ENCODE measurements at places on chromosomes 1 and 21.

DNA sequence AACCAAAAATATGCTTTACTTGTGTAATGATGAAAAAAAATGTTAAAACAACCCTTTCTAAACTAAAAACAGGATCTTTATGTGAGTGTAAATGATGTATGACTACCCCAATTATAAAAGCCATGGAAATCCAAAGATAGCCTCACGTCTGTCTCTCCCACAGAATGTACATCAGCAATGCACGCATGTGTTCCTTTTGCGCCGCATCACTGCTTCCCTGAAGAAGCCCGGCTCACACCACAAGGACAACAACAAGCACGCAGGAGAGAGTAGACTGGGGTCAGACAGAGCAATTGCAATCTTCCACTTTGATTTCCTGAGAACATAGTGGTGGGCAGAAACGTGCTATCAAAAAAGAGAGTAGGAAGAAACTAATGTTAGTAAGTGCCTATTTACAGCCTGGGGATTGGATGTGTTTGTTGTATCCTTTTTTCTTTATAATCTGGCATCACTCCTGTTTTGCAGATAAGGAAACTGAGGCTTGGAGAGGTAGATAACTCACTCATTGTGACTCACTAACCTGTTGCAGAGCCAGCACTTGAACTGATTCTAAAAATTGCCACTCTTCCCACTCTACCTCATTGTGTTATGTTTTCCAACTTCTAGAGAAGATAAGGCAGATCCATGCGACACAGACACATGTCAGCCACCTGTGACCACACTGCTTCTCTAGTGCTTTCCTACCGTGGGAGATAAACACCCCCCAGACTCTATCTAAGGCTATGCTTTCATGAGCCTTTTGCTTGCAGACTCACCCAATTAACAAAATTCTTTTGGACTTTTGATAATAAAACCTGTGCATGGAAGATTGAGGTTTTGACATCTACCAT is 60.1 kb downstream of the MAP10 start:
- DNase-seq, result no peak

DNA sequence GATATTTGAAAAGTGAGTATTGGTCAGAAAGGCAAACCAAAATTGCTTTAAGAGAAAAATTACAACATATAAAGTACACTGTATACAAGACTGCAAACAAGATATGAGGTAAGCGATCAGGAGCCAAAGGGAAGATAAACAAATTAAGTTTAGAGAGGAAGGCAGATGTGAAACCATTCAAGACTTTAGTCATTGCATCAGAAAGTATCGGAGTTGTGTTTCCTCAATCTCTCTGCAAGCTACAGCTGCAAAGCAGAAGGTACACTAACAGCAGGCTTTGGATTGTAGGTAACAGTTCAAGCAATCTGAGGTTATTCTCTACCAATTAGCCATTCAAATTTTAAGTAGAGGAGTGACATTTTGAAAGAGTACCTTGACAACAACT is 21.3 kb upstream of the TLCD4 start:
- DNase-seq, result no peak

GRCh38 chr1:159851407-159851806 is 11.1 kb downstream of the VSIG8 start:
- DNase-seq, result no peak

DNA sequence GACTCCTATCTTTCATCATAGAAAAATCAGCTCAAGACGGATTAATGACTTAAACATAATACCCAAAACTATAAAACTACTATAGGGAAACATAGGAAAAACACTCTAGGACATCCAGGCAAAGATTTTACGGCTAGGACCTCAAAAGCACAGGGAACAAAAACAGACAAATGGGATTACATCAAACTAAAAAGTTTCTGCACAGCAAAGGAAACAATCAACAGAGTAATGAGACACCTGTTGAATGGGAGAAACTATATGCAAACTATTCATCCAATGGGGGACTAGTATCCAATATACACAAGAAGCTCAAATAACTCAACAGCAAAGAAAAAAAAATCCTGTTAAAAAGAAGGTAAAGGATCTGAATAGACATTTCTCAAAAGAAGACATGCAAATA is 18.6 kb downstream of the NSL1 start:
- no peak for DNase-seq

- no peak for DNase-seq
Measured at GRCh38 chr1:46452931-46453325, 36.7 kb upstream of the DMBX1 start.

DNA sequence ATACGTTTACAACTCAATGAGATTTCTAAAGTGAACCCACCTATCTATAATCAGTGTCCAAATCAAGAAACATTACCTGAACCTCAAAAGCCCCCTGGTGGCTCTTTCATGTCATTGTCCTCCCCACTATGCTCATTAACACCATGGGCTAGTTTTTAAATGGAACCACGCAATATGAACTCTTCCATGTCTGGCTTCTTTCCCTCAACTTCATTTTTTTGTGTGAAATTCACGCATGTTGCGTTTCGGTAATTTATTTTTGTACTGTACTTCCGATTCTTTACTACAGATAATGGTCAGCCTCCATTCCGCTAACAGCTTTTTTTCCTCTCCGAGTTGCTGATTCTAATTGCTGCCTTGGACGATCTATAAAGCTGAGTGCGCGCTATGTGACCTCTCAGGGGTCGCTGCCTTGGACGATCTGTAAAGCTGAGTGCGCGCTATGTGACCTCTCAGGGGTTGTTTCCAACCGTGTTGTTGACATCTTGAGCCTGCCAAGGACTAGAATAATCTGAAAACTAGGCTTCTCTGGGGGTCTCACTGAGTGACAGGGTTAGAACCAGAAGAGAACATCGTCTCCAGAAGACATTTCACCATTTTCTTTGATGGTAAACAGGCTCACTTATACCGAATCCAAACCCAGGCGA is 1.1 kb upstream of the CACYBP start:
- DNase-seq, result peak; percentile 85

DNA sequence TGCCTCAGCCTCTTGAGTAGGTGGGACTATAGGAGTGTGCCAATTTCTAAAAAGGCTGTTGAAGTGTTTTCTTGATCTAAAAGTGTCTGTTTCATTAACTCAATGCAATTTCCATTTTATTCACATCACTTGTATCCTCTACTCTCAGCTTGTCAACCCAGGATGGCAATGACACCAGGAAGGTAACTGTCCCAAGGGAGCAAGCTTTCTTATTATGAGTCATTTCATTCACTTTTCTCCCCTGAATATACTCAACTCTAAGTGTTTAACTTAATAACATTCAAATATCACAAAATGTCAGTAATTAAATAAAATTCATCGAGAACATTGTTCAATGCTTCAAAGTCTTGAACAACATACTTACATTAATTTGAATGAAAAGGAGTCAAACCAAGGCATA is 22.9 kb upstream of the GFI1 start:
- no peak for DNase-seq

- DNase-seq, result no peak
Measured at GRCh38 chr1:48936436-48936835, 159.7 kb upstream of the BEND5 start.

- DNase-seq, result no peak
Measured at GRCh38 chr1:220235462-220235861, 36.8 kb downstream of the RAB3GAP2 start.

- DNase-seq, result no peak
Measured at GRCh38 chr1:94871031-94871430, 50.9 kb downstream of the SLC44A3 start.

GRCh38 chr1:201319631-201320030 is 36.3 kb downstream of the PKP1 start:
- no peak for DNase-seq

GRCh38 chr21:27813750-27814149 is 846.9 kb upstream of the ADAMTS5 start:
- DNase-seq, result no peak

GRCh38 chr1:18178111-18178510 is 70.5 kb downstream of the IGSF21 start:
- no peak for DNase-seq

DNA sequence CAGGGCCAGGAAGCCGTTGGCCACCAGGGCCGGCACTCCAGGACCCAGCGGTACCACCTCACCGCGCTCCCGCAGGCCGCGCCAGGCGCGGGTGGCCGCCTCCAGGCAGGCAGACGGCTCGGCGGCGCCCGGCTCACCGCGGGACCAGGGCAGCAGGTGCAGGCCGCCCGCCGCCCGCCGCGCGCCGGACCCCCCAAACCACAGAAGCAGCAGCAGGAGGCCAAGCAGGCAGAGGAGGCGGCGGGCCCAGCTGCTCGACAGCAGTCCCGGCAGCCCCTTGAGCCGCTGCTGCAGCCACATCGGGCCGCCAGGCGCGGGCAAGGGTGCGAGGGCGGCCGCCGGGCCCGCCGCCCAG is 312 bp downstream of the KIAA2013 start:
- no peak for DNase-seq

GRCh38 chr21:44681861-44682579 is at the start of gene KRTAP12-1:
KRTAP12-1 (minus strand) TSS chr21:44682163; CDS start chr21:44682123, 40 bp downstream.
- DNase-seq, result no peak

- no peak for DNase-seq
Measured at GRCh38 chr1:203163891-203164635, 11.6 kb downstream of the MYBPH start.

- DNase-seq, result no peak
Measured at GRCh38 chr21:31286621-31287020, 57.4 kb downstream of the TIAM1 start.

GRCh38 chr1:116262207-116262994 is 110.6 kb upstream of the ATP1A1 start:
- DNase-seq, result no peak

GRCh38 chr1:53627031-53627430 is 111.9 kb downstream of the GLIS1 start:
- DNase-seq, result no peak

- no peak for DNase-seq
Measured at GRCh38 chr1:71565831-71566230, 485.0 kb upstream of the ZRANB2 start.

DNA sequence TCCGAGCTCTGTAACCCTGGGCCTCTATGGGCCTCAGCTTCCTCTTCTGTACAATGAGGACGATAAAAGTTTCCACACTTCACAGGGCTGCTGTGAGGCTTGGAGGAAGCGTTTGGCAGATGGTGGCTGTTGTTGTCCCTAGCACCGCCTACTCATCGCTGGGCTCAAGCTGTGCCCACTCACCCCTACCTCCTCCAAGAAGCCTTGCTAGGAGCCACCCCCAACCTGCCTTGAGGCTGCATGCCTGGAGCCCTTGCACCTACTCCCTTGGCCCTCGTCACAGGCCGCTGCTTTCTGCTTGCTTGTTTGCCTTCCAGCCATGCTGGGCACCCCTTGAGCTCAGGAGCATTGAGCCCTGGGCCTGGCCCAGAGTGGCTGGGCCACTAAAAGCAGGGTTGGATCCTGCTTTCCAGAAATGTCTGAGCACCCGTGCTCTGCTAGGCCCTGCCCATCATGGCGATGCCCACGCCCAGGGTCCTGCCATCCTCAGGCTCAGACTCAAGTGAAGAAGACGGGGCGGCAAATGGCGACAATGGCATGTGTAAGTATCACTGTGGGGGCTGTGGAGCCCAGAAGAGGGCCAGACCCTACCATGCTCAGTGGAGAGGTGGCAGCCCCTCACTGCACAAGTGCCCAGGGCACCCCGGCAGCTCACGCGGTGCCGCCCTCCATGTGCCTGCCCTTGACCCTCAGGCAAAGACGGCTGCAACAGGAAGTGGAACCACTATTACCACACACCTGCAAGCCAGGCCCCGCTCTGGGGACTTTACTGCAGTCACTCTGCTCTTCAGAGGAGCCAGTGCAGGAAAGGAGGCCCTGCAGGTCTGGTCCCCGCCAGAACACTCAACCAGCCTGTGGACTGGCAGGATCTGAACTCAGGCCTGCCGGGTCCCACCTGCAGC is 9.5 kb downstream of the SH3BGRL3 start:
- DNase-seq, result no peak

GRCh38 chr1:161420763-161421455 is 53.2 kb upstream of the CFAP126 start:
- no peak for DNase-seq

GRCh38 chr1:244896550-244896949 is 32.2 kb upstream of the HNRNPU start:
- DNase-seq, result no peak

GRCh38 chr1:43152866-43153265 is 19.2 kb downstream of the EBNA1BP2 start:
- DNase-seq, result no peak

- no peak for DNase-seq
Measured at GRCh38 chr1:112927462-112927990, 28.5 kb downstream of the SLC16A1 start.

- no peak for DNase-seq
Measured at GRCh38 chr1:64240206-64240605, 36.8 kb downstream of the UBE2U start.

DNA sequence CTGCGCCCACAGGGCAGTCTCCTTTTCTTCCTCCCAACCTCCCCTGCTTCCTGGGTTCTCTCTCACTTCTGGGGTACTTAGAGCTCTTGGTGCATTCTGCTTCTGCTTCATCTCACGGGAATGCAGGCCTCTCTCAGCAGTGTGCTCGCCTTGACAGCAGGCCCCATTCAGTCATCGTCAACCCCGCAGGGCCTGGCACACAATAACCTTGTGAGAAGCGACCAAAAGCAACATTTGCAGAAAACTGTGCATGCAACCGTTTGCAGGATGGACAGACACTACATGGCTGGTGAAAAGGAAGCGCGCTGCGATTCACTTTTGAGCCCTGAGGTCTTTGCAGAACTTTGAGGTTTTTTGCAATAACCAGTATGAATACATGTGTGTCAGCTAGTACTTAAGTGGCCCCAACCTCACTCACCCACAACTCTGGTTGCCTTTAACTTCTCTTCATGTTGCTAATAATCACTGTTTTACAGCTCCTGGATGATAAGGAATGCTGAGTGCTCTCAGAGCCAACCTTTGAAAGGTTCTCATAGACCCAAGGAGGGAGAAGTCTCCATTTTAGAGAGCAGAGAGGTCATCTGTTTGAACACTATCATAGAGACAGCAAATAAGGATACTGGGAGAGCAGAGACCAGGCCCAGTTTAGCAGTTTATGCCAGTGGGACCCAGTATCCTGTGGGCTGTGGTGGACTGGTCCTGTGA is 2.5 kb upstream of the CD160 start:
- no peak for DNase-seq

- DNase-seq, result peak; percentile 99
Measured at GRCh38 chr1:31296486-31297276, at the start of the genes SNRNP40 and ZCCHC17. SNRNP40 (minus strand) TSS chr1:31296788; CDS start chr1:31296751, 37 bp downstream. ZCCHC17 (plus strand) TSS chr1:31297032; CDS start chr1:31310099, 13,067 bp downstream.

- DNase-seq, result no peak
Measured at GRCh38 chr1:32892368-32893197, 6.3 kb downstream of the HPCA start.

- no peak for DNase-seq
Measured at GRCh38 chr1:22959545-22960360, 12.9 kb downstream of the LACTBL1 start.

DNA sequence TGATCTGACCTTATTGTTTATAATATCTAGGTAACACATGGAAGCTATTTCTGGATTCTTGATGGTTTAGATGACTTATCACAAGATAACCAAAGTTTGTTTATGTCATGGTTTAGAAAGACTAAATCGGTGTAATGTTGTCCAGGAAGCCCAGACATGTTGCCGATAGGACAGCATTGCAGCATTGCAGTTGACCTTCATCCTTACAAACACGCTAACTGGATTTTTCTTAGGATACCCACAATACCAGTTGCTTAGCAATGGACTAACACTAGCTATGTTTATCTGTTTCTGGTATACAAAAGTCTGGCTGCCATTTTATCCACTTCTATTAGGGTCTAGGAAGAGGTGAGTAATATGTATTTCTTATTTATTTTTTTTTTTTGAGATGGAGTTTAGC is 11.7 kb upstream of the DPH5 start:
- DNase-seq, result no peak

- no peak for DNase-seq
Measured at GRCh38 chr1:71918630-71919029, 363.7 kb downstream of the NEGR1 start.
